Endothelial cell (in vitro differentiated cells): ENCODE measurements at places on chromosomes 3 and 15.

DNA sequence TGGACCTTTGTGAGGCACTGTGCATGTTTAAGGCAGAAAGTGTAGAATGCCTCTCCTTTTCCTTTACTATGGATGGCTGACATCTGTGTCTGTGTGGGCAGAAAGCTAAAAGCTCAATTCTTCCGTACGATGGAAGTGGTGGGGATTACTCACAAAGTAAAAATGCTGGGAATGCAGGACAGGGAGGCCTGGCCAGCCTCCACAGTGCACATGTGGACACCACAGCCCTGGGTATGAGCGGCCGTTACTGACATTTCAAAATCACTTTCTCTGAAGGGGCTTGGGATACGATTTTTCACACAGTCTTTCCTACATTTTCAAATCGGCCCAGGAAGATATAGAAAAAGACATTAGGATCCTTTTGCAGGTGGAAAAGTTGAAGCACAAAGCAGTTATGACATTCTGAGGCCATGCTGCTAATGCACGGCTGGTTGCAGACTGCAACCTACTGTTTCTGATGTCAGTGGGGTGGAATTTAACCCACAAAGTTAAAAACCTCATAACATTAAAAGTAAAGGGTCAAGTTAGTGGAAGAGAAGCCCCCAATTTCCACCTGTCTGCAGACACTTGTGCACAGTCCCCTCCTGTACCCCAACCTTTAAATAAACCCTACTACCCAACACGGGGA is 27.9 kb downstream of the EHD4 start:
- no peak for DNase-seq

- no peak for DNase-seq
These were observed 3.5 kb downstream of the KCNMB3 start for GRCh38 chr3:179247289-179248015.

DNA sequence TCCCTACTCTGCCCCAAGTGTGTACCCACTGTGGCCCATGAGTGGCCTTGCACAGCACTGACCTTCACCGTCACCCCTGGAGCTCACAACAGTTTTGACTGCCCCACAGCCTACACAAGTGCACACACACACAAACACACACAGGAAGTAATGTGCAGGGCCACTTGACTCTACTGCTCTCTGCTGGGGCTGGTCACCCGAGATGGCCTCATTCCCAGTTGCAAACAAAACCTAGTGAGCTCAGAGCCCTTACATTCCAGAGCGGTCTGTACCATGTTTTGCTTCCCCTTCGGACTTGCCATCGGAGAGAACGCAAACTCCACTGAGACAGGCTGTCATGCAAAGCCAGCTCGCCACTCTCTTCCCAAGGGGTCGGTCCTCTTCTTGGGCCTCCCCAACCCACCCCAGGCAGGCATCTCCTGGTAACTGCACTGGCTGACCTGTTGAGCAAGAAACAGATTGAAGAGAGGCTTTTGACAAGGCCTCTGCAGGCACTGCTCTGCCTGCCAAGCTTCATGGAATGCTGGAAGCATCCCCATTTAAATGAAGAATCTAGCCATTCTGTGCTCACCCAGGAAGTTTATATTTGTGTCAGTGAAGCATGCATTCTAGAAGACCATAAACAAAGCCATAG is 232.0 kb upstream of the IGF1R start:
- no peak for DNase-seq

GRCh38 chr15:91376038-91376437 is 276.0 kb downstream of the SV2B start:
- no peak for DNase-seq

- no peak for DNase-seq
These were observed 63.9 kb downstream of the PGPEP1L start for GRCh38 chr15:98943601-98944151.

DNA sequence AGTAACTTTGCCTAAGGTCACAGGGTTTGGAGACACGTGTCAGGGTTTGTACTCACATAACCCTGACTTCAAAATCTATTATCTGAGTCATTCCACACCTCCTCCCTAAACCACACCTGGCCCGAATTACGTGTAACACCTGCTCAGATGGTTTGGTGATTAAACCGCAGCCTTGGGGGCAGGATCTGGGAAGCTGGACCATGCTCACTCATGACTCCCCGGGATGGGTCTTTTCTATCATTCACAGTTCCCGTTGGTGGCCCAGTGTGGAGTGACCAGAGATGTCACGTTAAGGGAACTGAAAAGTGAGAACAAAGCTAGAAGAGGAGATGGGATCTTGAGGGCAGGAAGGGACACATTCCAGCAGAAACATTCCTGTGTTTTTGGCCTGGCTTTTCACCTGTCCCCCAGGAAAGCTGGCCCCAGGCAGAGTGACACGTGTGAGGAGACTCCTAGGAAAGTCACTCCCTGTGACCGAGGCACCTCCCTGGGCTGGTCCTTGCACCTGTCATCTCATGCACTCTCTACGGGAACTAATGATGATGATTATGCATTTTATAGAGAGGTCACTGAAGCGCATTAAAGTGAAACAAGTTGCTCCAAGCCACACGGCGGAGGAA is 75.4 kb upstream of the POMGNT2 start:
- DNase-seq: no peak

DNA sequence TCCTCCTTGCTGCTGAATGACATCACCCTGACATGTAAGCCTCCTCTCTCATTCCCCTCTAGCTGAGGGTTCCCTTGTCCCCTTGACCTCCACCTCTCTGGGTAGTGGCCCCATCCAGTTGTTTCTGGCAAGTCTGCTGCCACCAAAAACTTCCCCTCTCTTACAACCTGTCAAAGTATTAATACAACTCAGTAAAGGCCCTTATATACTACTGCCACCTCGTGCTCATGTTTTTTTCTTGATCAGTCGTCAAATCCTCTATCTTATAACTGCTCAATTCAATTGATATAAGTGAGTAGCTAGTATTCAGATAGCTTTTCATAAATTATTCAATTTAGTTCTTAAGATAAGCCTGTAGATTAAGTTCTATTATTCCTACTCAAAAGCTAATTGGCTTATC is 249.6 kb downstream of the MBNL1 start:
- DNase-seq: no peak

GRCh38 chr3:39102504-39103323 is 4.7 kb downstream of the GORASP1 start:
- no peak for DNase-seq

DNA sequence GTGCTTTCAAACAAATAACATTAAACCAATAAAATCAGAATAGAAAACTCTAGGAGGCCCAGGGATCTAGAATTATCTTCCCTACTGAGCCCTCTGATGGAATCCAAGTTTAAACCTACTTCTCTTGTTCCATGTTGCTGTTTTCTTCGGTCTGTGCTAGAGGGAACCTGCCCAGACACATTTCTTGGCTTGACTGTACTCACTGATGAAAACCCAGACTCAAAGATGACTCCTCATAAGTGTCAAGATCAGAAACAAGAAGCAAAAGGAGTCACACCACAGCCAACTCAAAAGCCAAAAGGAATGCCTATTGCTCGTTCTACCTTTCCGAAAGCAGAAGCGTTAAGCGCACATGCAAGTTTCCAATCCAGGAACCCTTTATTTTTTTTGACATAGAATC is 31.6 kb downstream of the SCAP start:
- DNase-seq: no peak

DNA sequence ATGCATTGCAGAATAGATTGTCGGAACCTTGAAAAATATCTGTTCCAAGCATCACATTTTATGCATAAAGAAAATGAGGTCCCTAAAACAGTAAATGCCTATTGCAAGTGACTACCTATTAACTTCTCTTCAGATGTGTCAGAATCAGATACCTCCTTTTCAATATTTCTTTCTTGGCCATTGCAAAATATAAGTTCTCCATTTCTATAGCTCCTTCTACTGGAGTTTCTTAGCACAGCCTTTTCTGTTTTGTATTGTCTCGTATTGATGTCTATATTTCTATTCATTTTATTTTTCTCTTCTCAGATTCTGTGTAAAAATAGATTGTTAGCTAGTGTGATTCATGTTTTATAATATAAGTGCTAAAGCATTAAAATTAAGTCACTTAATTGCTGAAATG is 63.4 kb downstream of the PPARG start:
- DNase-seq: no peak

- DNase-seq: no peak
These were observed 197.3 kb upstream of the IL12A start for GRCh38 chr3:159791336-159791735.

DNA sequence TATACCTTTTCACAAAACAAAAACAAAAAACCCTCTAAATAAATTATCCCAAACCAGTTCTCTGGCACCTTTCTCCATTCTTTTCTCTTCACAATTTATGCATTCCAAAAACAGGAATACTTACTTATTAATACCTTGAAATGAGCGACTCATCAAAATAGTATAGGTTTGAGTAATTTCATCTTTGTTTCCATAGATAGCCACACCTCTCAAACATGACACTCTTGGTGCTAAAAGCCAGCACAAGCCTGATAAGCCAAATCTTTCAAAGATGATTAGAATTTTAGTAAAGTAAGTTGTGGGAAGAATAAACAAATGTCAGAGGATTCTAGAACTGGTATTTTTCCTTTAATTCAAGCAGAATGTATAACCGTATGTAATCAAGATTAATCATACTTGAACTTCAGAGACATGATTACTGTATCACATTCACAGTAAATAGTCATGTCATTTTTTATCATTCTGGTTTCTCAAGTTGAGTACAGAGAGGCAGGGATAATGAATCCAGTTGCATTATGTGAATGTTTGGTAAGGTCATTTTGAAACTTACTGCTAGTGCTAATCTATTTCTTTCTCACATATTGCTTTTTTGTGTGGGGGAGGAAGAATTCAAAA is 12.1 kb upstream of the WDR5B start:
- DNase-seq: no peak

GRCh38 chr3:196135693-196136639 is 54.1 kb upstream of the TFRC start:
- DNase-seq: no peak

- no peak for DNase-seq
These were observed 51.7 kb upstream of the TSPAN3 start for GRCh38 chr15:77122576-77122975.

DNA sequence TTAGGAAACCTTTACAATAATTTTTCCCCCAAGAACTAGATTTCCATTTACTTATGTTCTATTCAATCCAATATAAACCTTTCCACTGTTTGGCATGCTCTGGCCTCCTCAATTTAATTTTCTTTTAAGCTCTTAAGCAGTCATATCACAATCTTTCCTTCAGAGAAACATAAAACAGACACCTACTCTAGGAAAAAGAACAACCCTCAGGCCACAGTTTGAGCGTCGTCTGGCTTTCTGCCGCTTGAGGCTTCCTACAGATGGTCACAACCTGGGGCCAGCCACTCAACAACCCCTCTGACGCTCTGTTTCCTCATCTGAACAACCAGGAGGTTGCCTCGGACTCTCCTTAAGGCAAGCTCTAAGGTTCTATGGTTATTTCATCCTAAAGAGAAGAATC is 143.3 kb downstream of the ADAMTS17 start:
- no peak for DNase-seq
